CD4-positive, alpha-beta T cell treated with Interleukin-15 for 1 hour (primary cell): ENCODE measurements at places on chromosomes 11 and 22.

DNA sequence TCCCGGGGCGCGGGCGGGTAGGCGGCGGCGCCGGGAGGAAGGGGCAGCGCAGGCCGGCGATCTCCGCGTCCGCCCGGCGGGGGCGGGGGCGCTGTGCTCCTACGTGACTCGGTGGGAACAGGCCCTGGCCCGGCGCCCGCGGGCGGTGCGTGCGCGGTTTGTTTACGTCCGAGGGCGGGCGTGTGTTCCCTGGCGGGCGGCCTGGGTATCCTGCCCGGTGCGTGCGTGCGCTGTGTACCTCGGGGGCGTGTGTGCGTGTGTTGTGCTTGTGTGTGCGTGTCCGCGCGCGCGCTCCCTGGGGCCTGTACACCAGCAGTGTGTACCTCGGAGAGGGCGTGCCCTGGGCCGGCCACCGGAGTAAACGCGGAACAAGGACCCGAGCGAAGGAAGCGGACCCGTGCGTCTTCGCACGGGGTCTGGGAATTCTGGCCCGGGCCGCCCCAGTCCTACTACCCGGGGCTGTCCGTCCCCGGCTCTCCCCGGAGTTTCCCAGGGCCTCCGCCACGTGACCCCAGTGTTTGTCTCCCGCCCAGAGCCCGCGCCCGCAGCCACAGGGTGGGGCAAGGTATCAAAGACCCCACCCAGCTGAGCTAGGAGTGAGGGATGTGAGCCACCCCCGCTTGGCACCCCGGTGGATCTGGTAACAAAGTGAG, 769 bp downstream of the MAFF start:
- peak; percentile 67 for DNase-seq

- no peak for DNase-seq
Measured at GRCh38 chr11:48040830-48041444, 60.6 kb downstream of the PTPRJ start.

DNA sequence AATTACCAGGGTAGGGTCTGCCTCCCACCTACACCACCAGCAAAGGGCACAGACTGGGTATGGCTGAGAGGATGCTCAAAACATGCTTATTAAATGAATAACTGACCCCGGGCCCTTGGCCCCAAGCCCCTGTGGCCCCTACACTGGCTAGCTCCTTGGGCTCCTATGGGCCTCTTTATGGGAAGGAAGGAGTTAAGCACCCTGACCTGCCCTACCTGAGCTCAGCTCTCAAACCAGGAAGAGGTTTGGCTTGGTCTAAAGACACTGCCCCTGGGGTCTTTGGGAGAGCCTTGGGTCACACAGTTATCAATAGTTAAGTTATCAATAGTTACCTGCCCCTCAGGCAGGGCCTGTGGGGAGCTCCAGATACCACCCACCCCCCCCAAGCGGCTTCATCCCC, 1.2 kb downstream of the USH1C start:
- no peak for DNase-seq

DNA sequence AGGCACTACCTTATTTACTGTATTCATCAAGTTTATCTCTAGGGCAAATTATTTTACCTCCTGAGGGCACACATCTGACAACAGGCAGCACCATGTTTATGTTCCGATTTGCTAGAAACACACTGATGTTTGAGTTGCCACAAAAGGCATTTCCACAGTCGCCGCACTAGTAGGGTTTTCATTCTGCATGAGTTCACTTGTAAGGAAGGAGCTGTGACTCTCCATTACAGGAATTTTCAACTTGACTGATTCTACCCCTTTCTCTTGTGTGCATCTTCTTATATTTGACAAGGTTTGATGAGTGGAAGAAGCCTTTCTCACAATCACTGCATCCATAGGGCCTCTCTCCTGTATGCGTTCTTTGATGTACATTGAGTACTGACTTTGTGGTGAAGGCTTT, 455.9 kb upstream of the CNTN5 start:
- no peak for DNase-seq

GRCh38 chr11:69257838-69258658, 35.9 kb upstream of the MYEOV start:
- DNase-seq = no peak

GRCh38 chr11:67040147-67040546, 16.5 kb upstream of the RHOD start:
- DNase-seq = no peak

- DNase-seq = no peak
Measured at GRCh38 chr11:128517451-128518230, 69.7 kb downstream of the ETS1 start.

- DNase-seq = no peak
Measured at GRCh38 chr11:3148255-3148989, 16.7 kb downstream of the OSBPL5 start.

GRCh38 chr11:71431271-71431670, 16.9 kb downstream of the DHCR7 start:
- DNase-seq = no peak

- no peak for DNase-seq
Measured at GRCh38 chr22:43504068-43504467, 92.3 kb downstream of the MPPED1 start.

- peak; percentile 96 for DNase-seq
Measured at GRCh38 chr11:35165423-35166368, 26.7 kb downstream of the CD44 start.

GRCh38 chr11:83070731-83071566, 748 bp downstream of the RAB30 start:
- no peak for DNase-seq

- DNase-seq = no peak
Measured at GRCh38 chr11:123316003-123316402, 114.1 kb upstream of the GRAMD1B start.

DNA sequence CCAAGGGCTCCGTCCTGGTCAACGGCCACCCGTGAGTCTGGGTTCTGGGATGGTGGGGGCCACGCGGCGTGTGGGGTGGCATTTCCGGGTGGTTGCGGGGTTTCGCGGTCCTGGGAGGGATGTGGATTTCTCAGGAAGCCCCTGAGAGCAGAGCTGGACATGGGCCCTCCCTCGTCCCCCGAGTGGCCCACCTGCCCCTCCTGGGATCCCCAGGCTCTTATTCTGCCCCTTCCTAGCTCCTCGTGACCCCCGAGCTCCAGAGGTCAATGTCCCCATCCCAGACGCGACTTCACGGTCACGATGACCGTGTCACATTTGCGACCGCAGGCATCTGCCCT, 4.4 kb downstream of the MUC5AC start:
- no peak for DNase-seq

DNA sequence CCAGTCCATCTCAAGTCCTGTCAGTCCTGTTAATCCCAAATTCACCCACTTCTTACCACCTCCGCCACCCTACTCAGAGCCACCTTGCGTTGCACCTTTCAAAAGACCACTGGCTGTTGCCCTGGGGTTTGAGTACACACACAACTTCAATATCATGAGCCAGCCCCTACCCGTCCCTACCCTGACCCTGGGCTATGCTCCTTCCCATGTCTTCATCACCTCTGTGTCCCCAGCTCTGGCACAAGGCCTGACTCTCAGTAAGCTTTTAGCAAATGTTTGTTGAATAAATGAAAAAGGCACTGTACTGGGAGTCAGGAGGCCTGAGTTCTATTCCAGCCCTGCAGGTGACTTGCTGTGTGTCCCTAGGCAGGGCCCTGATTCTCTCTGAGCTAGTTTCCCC, 26.5 kb downstream of the OTOG start:
- no peak for DNase-seq

- DNase-seq = peak; percentile 59
Measured at GRCh38 chr22:17120281-17120680, 879 bp downstream of the TMEM121B start.

- peak; percentile 9 for DNase-seq
Measured at GRCh38 chr11:1087279-1087960, 12.7 kb downstream of the MUC2 start.

DNA sequence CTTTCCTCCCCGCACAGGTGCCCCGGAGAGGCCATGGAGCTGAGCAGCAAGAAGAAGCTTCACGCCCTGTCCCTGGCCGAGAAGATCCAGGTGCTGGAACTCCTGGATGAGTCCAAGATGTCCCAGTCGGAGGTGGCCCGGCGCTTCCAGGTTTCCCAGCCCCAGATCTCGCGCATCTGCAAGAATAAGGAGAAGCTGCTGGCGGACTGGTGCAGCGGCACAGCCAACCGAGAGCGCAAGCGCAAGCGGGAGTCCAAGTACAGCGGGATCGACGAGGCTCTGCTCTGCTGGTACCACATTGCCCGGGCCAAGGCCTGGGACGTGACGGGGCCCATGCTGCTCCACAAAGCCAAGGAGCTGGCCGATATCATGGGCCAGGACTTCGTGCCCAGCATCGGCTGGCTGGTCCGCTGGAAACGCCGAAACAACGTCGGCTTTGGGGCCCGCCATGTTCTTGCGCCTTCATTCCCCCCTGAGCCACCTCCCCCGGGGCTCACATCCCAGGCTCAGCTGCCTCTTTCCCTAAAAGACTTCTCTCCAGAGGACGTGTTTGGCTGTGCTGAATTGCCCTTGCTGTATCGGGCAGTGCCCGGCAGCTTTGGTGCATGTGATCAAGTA, 1.3 kb downstream of the TIGD3 start:
- DNase-seq = no peak

- DNase-seq = no peak
Measured at GRCh38 chr11:123838659-123839058, 32.5 kb upstream of the OR6M1 start.

- DNase-seq = no peak
Measured at GRCh38 chr11:118602331-118602730, 5.1 kb upstream of the PHLDB1 start.

DNA sequence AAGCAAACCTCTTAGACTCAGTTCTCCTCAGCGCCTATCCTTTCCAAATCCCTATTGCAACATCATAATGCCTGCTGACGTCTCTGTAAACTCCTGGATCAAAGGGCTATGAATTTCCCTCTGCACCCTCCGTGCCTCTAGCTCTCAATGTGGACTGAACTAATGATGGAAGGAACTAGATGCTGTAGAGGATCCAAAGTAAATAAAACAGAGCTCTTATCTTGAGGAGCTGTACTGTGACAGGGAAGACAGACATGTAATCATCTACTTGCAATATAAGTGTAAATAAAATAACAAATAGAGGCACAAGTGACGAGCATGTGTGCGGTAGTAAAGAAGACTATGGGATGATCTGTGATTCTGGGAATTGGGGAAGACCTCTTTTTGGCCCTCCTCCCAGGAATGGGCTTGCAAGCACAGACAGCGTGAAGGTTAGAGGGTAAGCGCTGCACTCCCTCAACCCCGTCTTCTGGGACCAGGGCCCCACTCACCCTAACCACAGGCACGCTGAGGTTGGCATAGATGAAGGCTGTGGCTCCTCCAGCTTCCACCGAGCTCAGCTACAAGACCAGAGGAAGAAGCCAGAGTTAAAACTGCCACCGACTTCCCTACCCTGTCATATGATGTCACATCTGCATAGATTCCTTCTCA, 42.2 kb downstream of the P4HA3 start:
- DNase-seq = no peak

DNA sequence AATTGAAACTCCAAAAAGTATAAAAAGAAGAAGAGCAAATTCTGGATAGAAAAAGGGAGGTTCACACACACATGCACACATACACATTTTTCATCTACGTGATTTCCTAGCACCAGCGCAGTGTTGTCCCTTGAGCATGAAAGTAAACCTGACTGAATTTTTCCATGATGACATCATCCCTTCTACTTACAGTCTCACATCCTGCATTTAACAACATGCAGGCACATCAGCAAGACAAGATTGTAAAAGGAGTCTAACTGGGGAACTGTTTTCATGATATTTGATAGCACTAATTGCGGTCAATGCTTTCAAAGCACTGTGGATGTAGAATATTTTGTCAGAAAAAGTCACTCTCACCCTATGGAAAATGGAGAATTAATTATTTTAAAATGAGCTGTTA, 36.6 kb downstream of the GAS2 start:
- no peak for DNase-seq

DNA sequence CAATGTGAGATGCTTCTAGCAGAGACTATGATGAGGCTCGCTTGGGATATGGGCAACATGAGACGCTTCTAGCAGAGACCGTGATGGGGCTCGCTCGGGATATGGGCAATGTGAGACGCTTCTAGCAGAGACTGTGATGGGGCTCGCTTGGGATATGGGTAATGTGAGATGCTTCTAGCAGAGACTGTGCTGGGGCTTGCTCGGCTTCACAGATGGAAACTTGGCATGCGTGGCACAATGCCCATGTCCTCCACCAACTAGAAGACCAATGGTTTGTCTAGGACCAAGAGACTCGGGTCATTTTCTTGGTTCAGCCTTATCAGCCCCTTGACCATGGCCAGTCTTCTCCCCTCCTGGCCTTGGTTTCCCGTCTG, 7.1 kb downstream of the MYEOV start:
- DNase-seq = no peak

GRCh38 chr11:33934450-33934849, 42.6 kb upstream of the LMO2 start:
- DNase-seq = no peak

DNA sequence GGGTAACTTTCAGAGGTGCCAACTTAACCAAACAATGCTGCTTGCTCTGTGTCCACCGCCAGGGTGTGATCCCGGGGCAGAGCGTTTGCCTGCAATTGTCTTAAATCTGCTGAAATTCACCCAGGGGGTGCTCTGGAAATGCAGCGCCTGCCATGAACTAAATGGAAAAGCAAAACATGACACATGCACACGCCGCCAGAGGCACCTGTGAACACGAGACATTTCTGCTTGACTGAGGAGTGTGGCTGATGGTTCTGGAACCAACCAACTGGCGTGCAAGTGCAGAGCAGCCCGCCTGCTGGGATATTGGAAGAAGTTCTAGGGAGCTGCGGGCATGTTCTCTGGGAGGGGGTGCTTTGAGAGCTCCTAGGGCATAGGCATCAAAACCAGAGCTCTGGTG, 30.4 kb downstream of the DSCAML1 start:
- no peak for DNase-seq

DNA sequence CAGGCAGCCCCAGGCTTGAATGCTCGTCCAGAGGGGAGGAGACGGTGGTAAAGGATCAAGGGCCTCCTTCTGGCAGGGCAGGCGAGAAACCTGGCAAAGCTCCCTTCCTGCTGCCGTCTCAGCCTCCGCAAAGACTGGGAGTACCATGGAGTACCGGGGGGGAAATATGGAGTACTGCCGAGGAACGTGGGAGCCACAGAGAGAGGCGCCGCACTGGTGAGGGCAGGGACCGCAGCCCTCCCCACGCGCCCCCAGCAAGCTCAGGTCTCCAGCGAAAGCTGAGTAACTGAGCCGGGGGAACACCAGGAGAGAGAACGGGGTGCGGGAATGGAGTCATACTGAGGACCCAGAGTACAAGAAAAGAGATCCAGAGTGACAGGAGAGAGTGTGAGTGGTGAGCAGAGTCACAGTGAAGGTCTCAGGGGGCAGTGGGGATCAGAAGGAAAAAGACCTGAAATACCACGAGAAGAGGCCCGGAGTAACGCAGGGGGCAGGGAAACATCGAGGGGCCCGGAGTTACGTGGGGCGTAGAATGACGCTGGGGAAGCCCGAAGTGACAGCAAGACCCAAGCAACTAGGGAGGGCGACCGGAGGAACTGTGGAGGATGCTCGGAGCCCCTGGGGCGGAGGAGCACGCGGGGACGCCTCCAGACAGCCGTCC, 740 bp downstream of the EML3 start:
- no peak for DNase-seq

GRCh38 chr11:122131126-122131525, 15.1 kb upstream of the BLID start:
- DNase-seq = no peak

- no peak for DNase-seq
Measured at GRCh38 chr11:77287615-77288273, 13.7 kb downstream of the GDPD4 start.
